NCI-H526 (cell line): ENCODE measurements at places on chromosomes 1 and 21.
A peak's percentile ranks its signal among the peaks of the same experiment; 100 is the strongest.

DNA sequence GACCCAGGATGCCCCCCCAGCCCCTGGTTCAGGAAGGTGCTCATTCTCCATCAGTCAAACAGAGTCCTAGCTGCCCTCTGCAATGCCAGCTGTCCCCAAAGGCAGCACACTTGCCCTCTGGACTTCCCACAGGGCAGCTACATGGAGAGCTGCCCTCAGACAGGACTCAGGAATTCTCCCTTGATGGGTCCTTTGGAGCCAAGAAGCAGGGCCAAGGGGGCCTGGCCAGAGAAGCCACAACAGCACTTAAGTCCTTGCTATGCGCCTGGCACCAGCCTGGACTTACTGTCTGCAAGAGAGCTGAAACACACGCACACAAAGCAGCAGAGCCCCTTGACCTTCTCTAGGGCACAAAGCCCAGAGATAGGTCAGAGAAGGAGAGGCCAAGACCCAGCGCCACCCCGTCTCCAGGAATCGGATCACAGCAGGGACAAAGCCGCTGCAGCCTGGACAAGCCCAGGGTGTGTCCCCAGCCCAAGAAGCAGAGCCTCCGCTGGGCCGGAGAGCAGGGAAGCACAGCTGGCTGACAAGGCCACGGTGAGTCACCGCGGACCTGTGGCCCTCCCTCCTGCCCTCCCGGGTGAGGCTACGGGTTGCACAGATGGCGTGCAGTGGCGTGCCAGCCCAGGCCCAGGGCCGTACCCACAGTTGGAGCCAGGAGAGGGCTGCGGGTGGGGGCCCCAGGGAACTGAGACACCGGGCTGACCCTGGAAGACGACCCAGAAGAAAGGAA, 1.7 kb downstream of the WNT9A start:
- DNase-seq = peak; percentile 31

DNA sequence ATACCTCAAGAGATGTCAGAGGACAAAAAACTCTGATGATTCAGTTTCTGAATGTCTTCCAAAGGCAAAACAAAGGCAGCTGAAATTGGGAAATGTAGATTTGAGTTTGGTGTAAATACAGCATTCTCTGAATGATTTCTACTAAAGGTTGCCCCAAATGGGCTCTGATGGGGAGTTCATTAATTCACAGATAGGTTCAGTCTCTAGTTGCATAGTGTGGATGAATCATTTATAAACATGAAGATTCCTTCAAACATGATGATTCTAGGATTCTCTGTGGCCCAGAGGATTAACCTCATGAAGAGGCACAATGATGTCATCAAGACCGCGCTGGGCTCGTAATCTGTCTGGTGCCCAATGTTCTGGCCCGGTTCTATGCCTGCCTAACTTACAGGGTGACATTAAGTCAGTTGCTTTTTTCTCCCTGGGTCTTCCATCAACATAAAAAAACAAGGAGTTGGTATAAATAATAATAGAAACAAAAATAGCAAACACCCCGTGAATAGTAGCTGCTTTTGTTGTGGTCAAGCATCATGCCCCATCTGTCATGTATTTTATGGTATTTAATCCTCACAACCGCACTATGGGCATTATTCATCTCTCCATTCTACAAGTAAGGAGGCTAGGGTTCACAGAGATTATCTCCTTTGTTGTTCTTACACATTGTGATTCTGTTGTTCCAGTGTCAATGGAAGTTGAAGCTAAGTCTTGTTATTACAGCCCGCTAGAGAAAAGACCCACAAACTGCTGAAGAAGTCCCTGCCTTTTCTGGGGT, 509.6 kb upstream of the USP24 start:
- no peak for DNase-seq

GRCh38 chr1:174580801-174581200, 133.0 kb downstream of the GPR52 start:
- no peak for DNase-seq

GRCh38 chr1:212760126-212760823, 31.3 kb downstream of the NSL1 start:
- no peak for DNase-seq
